CD4-positive, alpha-beta T cell (primary cell): ENCODE measurements at places on chromosomes 16 and 17.

DNA sequence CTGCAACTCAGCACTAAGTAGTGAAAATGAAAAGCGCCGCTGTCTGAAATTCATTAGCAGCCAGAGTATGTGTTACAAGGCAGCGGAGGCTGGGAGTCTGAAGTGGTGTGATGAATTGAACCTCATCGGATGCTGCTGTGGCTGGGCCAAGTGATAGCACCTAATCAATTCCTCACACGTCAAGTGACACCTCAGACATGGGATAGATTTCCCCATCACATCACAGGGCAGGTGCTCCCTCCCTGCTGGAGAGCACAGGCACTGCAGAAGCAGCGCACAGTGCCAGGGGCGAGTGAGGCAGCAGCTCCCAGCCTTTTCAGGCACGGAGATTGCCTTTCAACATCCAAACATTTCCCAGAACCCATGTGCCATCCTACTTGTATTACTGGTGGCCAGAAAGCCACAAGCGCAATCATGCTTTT, 32.2 kb downstream of the DRC3 start:
- DNase-seq = no peak

DNA sequence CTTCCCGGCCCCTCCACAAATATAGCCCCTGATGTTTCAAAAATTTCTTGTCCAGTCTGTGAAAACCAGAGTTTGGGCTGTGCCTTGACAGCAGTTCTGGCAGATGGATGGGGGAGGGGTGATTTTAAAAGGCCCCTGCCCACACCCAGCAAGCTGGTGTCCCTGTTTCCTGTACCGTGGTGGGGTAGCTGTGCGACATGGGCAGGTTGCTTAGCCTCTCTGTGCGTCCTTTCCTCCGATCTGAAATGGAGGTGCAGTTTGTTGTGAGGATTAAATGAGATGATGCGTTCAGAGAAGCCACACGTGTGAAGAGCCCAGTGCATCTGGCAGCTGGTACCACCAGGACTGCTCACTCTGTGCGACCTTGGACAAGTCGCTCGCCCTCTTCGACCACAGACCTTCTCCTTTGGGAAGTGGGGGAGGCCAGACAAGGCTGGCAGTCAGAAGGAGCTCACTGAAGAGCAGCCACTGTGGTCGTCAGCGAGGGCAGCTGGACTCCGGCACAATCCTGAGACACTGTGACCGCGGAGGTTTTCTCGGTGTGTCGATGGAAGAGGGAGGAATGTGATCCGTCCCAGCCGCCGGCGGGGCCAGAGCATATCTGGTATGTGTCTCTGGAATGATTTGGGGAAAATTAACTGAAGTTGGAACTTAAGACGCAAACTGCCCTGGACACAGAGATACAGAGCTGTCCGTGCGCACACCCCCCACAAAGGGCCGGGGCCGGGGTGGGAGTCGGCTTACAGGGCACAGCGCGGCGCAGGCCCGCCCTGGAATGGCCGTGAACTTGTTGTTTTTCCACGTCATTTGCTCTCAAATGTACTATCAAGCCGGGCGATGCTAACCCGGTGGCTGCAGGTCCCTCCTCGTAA, 721 bp upstream of the WFIKKN2 start:
- no peak for DNase-seq

- no peak for DNase-seq
These were observed 41.9 kb upstream of the SDK2 start for GRCh38 chr17:73686126-73686525.

DNA sequence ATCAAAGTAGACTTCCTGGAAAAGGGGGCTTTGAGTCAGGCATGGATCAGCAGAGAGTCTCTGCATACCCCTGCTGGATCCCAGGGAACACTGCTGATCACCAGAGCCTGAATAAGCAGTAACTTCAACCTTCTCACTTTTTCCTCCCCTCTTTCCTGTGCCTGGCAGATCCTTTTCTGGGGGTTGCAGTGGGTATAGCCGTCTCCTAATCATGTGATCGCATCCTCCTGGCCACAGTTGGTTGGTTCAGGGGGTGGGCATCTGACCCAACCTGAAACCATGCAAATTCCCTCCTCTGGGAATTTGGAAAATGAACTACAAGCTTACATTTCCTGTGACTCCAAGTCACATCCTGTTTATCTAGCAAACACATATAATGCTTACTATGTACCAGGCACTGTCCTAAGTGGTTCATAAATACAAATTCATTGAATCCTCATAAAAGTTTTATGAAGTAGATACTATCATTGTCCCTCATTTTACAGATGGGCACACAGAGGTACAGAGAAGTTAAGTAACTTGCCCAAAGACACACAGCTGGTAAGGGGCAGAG, 120.3 kb downstream of the AXIN2 start:
- DNase-seq = no peak
